ENCODE measurements at places on chromosomes 3 and 15.

DNA sequence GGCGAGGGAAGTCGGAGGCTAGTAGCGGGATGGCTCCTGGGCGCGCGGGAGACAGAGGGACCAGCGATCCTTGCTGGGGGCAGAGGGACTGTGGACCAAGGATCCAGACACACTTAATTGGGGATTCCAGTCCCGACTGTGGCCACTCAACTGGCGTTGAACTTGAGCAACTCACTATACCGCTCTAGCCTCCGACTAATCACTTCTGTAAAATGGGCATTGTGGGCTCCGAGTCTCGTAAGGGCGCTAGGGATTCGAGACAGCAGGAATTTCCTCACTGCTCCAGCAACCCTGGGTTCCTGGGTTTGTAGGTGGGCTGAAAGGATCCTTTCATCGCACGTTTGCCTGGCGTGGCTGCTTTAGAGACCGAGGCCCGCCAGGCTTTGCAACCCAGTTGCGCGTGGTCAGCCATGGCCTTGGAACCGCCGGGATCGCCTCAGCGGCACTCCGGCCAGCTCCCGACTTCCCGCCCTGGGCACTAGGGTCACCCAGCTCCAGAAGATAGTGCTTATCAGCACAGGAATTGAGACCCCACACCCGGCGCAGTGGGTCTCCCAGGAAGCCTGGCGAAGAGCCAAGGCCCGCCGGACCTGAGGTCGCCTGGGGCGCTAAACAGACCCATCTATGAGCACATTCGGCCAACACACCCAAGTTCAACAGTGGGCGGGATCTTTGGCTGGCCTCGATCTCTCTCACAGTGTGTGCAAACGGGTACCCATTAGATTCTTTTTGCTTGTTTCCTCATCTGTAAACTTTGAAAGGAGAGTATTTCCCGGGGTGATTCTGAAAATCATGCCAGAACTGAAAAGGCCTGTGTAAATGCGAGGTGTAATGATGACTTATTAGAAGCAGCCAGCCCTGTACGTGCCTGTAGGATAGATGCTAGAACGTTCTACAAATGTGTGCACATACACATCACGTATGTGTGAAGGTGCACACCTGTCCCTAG, 9.9 kb downstream of the FOXL2 start:
- no peak for DNase-seq

DNA sequence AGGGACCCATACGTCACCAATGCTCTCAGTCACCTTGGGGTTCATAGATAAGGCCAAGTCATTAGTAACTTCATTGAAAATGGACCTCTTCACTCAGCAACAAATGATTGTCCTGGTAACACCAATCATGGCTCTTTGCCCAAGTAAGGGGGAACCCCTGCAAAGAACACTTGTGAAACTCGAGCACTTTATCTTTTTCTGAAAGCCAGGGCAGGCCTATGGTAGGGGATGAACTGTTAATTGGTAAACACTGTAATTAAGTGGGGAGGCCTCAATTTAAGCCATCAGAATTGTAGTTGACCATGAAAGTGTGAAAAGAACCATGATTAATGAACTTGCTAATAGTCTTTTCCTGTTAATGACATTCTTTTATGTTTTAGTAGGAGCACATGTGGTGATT, 73.3 kb downstream of the ABHD5 start:
- no peak for DNase-seq

DNA sequence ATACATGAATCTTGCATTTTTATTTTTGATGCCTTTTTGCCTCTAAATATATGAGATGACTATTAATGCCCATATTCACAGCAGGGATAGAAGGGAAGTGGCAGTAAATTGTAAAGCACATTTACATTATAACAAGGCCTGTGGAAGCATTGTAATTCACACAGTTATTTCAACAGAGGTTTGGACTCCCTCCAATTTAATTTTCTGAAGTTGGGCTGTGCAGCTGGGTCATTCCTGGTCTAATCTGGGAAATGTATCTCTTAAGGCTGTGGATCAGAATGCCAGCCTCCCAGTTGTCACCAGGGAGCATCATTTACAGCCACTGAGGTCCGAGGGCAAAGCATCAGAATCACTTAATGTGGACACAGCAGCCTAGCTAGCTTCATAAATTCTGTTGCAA, 434.5 kb downstream of the MFSD1 start:
- DNase-seq, result no peak

DNA sequence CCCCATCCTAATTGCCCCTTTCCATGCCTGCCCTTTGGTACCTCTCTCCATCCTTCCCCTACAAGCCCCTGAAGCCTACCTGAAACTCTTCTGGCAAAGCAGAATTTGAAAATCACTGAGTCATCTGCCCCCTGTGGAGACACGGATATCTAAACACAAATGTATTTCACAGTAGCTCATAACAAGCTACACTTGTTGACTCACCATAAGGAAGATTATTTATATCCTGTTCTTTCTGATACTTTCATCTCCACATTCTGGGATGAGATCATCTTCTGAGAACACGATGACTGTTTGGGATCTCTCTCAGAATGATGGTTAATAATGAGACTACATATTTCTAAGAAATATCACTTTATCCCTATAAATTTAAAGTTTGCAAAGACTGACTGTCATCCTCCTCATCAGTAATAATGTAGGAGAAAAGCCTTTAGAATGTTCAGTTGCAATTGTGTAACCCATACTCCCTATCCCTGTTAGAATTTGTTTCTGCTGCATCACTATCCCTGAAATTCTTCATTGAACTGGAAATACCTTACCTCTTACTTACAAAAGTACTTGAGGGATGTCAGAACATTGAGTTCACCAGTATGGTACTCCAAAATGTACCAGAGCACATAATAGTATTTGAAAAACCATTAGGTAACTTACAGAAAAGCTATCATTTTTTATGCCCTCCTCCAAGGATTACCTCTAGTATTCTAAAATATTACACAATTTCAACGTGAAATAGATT, 116.1 kb upstream of the IL12A start:
- DNase-seq, result peak; percentile 59

DNA sequence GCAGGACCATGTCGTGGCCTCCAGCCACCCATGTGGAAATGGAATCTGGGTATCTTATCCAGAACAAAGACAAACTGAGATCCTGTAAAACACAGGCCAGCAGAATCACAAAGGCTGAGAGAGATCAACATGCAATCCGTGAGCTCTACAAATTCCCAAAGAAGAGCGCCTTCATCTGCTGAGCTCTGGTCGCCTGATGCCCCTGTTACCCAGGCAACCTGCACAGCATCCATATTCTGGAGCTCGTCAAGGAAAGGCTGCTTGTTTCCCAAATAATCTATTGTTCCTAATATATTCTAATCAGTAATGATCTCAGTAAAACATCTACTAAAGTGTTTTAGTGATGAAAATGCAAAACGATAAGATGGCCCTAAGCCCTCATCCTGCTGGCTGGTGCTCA, 133.6 kb downstream of the OCA2 start:
- DNase-seq, result no peak
